ENCODE measurements at places on chromosomes 1 and 21.

DNA sequence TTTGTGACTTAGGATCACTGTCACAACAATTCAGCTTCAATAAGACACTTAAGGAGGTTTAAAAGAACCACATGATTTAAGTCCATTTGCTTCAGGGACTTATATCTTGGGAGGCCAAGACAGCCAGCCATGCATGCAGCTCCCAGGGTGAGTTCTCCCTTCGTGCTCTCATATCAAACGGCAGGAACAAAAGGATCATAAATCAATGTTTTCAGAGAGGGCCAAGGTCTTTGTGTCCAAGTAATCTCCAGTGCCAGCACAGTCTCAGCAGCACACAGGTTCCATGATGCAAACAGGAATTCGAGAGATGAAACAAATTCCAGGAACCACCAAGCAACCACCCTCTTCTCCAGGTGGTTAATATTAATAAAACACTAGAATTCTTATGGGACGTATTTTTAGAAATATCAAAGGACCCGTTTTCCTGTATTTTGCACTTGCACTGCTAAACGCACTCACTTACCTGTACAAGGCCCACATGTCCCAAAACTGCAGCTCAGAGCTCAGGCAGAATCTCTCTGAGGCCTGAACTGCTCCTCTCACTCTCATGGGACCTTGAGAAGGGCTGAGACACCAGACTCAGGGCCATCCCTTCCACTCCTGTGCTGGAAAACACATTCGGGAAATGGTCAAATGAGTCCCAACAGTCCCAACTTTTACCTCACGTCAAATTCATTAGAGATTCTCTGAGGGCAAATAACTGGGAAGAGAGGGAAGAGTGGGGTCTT, 100.0 kb upstream of the RAB4A start:
- DNase-seq, result no peak

DNA sequence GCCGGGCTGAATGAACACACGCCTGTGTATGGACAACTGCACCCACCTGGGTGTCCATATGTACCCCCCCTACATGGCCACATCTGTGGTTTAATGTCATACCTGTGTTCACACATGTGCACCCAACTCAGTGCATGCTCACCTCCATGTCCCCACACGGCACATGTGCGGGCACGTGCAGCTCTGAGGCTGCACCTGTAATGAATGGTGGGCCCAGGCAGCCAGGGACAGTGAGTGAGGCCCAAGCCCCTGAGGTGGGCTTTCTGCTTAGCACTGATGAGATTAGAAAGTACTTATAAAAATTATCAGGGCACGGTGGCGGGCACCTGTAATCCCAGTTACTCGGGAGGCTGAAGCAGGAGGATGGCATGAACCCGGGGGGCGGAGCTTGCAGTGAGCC, 42.5 kb upstream of the CSF3R start:
- DNase-seq, result no peak

DNA sequence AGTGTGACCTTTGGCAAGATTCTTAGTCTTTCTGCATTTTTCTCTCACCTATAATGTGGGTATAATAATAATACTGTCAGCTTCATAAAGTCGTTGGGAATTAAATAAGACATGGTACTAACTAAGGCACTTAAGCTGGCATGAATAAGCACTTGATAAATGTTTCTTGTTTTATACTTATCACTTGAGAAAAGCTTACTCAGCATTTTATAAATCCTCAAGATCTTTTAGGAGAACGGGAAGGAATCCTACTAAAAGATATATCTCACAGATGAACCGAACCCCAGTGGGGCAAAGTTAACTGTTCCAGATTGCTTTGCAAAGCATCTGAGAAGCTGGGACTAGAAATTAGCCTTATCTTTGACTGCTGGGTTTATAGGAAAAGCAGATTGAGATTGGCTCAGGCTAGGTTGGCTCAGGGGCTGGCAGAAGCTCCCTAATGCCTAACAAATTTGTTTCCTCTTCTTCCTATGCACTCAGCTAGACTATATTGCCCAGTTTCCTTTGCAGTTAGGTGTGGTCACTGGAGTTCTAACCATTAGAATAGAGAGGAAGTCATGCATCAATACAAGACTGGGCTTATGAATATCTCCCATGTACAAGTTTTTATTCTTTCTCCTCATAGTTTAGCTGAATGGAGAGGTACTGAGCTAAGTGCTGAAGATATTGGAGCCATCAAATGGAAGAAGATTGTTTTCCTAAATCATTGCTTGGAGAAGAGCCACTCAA, 110.3 kb downstream of the TBX15 start:
- no peak for DNase-seq

DNA sequence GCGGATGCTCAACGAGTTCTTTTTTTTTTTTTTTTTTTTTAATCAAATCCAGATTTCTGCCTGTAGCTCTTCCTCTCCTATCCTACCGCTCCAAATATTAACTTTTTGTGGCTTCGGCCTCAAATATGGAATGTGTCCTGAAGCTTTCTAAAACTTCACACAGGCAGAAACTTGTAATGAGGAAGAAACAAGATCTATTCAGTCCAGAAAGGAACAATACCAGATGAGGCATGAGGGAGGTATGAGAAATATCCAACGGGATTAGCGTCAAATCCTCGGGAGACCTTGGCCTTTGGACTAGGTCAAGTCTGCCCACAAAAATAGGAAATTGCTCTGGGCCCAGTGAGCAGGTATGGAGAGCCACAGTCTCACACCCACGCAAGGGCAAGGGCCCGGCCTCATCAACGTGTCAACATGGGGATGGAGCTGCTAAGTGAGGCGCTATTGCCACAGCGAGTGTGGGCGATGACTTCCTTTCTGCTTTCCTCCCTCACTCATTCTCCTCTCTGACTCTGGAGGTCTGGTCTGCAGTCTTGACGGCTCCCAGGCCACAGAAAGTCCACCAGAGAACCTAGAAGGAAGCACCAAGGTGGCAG, 66.6 kb downstream of the BCAR3 start:
- no peak for DNase-seq

DNA sequence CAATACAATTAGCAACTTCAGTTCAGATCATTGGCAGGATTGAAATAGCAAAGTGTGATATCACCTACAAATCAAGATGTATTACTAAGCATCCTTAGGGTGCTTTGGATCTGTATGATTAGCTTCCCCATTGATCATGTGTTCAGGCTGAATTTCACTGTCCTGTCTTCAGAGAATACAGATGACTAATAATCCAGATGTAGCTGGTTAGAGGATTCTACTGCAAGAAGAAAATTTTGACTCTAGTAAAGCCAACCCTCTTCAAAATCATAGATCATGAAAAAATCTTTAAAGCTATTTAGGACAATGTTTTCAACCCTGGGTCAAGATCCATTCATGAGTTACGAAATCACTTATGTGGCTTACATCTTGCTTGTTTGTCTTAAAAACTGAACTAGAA, 184.4 kb downstream of the PTGER3 start:
- no peak for DNase-seq

- no peak for DNase-seq
Observed at GRCh38 chr1:42886046-42886739, 39.8 kb downstream of the ZNF691 start.

GRCh38 chr1:219109424-219110018, 64.2 kb upstream of the LYPLAL1 start:
- no peak for DNase-seq

- DNase-seq, result no peak
Observed at GRCh38 chr1:230026572-230026971, 40.5 kb upstream of the GALNT2 start.

GRCh38 chr1:43881415-43881814, 52.2 kb upstream of the ARTN start:
- no peak for DNase-seq

GRCh38 chr21:14259747-14260146, 43.8 kb downstream of the RBM11 start:
- DNase-seq, result no peak

- DNase-seq, result no peak
Observed at GRCh38 chr1:228463559-228464455, 23.4 kb upstream of the RNF187 start.

DNA sequence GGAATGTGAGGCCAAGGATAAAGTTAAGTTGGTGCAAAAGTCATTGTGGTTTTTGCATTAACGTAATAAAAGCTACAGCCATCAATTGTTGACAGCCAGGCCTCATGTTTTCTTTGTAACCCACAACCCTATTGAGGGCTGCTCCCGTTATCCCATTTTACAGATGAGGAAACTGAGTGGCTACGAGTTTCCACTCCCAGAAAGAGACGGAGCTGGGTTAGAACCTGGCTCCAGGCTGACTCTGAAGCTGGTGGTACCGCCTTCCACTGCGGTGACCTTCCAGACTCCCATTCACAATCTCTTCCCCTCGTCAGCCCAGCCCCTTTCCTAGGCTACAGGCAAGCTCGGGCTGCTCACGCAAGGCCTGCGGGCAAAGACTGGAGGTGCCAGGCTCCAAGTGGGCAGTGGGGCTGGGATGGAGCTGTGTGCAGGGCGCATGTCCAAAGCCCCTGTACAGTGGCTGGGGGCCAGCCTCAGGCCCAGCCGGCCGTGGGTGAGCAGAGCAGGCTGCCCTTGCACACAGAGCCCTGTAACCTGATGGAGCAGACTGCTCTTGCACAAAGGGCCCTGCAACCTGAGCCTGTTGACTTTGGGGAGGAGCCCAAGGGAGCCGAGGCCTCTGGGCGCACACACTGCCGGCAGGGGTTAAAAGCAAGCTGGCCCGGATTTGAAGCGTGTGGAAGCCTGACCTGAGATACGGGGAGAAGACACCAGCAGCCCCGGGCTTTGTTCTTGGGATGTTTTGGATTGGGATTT, 97.4 kb upstream of the TMPRSS2 start:
- no peak for DNase-seq

- DNase-seq, result no peak
Observed at GRCh38 chr1:171716616-171717015, 25.2 kb downstream of the VAMP4 start.
